ENCODE measurements at places on chromosomes 11 and 22.

- DNase-seq = no peak
Observed at GRCh38 chr11:3167143-3168119, 2.3 kb upstream of the OSBPL5 start.

GRCh38 chr22:20031732-20032406 is 11.0 kb downstream of the TANGO2 start:
- DNase-seq = no peak

DNA sequence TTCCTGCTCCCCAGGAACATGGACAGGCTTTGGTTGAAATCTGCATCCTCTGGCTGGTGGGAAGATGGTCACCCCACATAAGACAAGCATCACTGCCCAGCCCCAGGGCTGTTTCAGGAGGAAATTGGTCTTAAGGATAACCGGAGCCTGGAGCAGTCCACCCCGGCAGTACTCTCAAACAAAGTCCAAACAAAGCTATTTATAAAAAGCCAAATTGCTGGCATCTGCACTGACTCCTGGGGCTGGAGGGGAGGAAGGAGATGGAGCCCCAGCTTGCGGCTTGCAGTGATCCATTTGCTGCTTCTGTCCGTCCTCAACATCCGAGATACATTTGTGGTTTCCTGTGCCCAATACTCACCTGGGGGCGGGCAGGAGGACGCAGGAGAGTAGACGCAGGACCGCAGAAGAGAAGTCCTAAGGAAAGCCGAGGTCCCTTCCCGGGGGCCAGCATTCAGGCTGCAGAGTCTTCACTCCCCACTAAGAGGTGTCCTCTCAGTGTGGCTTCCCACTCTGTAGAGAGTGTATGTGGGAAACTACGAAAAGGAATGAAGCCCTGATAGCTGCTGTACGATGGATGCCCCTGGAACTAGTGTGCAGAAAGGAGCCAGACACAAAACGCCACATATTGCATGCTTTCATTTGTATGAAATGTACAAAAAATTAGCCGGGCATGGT is 107.3 kb upstream of the FGF3 start:
- no peak for DNase-seq

- no peak for DNase-seq
Observed at GRCh38 chr11:119222308-119222707, 16.2 kb downstream of the CBL start.

GRCh38 chr11:120925944-120926343 is 98.0 kb upstream of the TBCEL start:
- DNase-seq = no peak

DNA sequence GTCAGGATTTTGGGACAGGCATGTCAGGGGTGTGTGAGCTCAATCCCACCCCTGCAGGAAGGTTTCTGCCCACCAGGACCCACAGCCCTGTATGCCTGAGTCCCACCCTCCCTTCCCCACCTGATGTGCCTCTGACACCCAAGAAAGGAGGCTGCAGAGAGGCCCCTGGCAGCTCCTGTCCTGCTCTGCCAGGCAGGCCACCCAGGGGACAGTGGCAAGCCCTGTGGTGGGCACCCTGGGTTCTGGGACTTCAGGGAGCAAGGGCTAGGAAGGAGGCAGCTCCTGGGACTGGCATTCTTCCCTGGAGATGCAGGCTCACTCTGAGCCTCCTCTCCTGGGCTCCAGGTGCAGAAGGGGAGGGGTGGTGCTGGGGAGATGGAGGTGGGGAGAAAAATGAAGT is 234.5 kb upstream of the B3GAT1 start:
- DNase-seq = no peak

DNA sequence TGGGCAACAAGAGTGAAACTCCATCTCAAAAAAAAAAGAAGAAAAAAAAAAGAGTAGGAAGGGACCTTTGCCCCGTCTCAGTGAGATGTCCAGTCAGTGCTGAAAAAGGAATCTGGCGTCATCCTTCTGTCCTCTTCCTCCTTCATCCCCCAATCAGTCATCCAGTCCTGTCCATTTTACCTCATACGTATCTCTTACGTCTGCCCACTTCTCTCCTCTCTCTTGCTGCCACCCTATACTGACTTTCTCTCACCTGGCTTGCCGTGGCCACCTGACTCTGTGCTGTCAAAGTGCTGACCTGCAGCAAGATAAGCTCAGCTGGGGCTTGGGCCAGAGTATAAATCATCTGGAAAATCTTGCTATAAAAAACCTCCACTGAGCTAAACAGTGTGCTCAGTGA is 13.6 kb downstream of the SEPTIN3 start:
- no peak for DNase-seq

GRCh38 chr11:103727262-103727661 is 309.2 kb upstream of the DDI1 start:
- no peak for DNase-seq

DNA sequence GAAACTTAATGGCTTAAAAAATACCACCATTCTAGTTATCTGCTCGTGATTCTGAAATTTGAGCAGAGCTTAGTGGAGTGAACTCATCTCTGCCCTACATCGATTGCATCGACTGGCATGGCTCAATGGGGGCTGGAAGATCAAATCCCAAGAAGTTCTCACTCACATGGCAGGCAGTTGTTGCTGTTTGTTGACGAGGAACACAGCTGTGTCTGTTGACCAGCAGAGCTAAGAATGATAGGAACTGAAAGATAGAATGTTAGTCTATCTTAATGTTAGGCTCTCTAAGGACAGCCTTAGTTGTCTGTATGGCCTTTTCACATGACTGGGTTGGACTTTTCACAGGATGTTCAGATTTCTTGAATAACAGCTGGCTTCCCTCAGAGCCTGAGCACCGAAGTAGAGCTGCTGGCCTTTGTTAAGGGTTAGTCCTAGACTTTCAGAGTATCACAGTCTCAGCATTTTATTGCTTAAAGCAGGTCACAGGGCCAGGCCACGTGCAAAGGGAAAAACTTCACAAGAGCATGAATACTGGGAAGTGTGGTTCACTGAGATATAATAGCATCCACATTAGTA is 31.6 kb upstream of the IZUMO1R start:
- no peak for DNase-seq

DNA sequence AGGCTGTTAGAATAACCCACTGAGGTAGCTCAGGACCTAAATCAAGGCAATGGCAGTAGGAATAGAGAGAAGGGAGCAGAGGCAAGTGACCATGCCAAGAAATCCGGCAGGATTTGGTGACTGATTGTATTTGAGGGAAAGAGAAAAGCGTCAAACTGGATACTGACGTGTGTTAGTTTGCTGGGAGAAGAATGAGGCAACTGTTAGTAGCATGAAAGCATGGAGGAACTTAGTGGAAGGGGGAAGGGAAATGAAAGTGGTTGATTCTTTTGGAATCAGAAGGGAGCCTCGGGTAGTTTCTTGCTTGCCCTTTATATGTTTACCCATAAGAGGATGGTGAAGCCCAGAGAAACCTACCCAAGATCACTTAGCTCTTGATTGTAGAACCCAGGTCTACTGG is 8.3 kb downstream of the PPFIBP2 start:
- DNase-seq = no peak

- no peak for DNase-seq
Observed at GRCh38 chr11:78290293-78291176, 101.8 kb downstream of the USP35 start.

- no peak for DNase-seq
Observed at GRCh38 chr11:92885600-92885999, 83.9 kb upstream of the MTNR1B start.

DNA sequence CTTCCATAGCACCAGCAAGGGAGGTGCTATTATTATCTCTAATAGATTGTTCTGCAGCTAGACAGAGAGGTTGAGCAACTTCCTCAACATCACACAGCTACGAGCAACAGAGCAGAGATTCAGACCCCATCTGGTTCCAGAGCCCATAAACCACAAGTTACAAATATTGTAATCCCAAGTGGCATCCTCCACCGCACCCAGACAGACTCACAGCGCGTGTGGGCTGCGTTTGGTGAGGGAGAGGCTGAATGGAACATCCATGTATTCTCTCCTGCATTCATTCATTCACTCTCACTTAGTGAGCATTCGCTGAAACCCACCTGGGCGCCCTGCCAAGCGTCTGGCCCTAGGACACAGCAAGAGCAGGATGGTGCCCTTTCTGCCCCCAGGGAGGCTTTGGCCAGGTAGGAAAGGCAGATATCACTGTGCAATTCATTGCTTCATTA is 33.5 kb downstream of the LIF start:
- no peak for DNase-seq

- DNase-seq = no peak
Observed at GRCh38 chr22:40123387-40123786, 54.3 kb upstream of the TNRC6B start.

DNA sequence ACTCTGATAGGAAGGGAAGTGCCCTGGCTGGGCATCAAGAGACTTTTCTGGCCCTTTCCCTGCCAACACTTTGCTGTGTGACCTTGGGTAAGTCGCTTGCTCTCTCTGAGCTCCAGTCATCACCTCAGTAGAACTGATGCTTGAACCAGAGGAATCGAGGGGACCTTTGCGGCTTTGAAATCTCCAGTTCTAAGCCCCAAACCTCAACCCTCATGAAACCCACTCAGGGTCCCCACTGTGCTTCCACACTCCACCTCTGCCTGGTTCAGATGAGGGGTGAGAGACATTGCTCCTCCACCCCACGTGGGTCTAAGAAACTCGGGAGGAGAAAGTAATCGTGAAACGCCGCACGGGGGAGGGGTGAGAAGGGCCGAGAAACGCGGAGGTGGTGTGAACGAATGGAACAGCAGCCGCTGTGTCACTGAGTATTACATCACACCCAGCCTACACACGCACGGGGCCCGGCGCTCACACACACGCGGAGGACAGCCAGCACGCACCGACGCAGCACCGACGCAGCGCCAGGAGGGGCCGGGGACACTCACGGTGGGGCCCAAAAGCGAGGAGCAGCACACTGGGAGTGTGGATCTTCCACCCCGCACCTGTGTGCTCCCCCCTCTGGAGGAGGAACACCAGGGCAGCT is 4.3 kb downstream of the RTN4RL2 start:
- no peak for DNase-seq

DNA sequence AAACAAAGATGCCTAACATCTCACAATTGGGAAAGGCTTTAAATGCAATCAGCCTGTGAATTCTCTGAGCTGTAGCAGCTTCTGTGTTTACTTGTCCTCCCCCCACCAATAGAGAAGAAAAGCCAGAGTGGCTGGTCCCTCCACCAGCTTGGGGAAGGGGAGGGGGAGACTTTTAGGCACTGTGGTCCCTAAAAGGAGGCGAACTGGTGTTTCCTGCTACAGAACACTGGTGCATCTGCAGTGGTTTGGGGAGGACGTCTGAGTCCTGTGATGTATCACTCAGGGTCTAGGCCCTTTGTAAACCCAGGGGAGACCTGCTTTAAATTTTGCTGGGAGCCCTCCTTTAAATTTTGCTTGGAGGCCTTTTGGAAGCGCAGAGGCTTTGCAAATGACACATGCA is 16.9 kb downstream of the TNRC6B start:
- no peak for DNase-seq

GRCh38 chr11:48341466-48341865 is 16.7 kb downstream of the OR4C3 start:
- DNase-seq = no peak

GRCh38 chr11:119011476-119012053 is 6.6 kb downstream of the RPS25 start:
- DNase-seq = no peak

DNA sequence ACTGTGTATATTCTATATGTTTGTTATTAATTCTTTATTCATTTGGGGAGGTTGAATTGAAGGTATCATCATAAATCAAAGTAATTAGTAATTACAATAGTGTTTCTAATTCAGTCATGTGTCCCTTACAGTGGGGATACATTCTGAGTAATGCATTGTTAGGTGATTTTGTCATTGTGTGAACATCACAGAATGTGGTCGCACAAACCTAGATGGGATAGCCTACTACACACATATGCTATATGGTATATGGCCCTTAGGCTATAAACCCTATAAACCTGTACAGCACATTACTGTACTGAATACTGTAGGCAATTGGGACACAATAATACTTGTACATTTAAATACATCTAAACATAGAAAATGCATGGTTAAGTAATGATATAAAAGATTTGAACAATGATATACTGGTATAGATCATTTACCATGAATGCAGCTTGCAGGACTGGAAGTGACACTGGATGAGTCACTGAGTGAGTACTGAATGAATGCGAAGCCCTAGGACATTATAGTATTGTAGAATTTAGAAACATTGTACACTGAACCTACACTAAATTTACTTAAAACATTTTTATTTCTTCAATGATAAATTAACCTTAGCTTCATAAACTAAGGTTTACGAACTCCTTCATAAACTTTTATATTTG is 936.2 kb upstream of the CHORDC1 start:
- DNase-seq = no peak

- no peak for DNase-seq
Observed at GRCh38 chr11:117097014-117097388, 1.2 kb downstream of the SIK3 start.

DNA sequence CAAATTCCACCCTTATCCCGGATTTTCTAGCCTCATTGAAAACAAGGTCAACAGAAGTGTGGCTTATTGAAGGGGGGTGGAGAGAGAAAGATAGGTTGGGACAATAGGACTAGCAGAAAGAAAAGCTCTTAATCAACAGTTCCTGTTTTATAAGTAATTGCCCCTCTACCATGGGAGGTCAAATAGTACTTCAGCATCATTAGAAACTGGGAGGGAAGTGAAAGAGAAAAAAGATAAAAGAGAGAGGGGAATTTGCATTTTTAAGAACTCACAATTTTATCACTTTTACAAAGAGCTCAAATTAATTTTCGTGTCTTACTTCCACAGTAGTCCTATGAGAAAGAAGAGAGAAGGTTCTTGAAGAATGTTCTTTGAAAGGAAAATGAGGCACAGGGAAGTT is 89.2 kb downstream of the AMOTL1 start:
- no peak for DNase-seq

DNA sequence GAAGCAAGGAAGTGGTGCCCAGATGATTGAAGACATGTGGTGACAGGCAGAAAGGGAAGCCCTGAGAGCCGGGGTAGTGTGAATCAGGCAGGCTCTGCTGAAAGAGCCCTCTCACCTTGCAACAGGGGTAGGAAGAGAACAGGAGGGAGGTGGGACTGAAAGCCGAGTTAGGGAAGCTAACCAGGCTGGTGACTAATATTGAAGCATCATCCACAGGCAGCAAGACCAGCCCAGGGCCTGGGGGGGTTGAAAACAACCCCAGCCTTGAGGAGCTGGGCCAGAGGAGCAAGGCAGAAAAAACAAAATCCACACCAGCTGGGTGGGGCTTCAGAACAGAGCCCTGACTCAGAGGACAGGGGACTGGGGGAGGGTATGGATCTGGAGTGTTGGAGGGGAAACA is 35.0 kb upstream of the CRTAM start:
- no peak for DNase-seq

DNA sequence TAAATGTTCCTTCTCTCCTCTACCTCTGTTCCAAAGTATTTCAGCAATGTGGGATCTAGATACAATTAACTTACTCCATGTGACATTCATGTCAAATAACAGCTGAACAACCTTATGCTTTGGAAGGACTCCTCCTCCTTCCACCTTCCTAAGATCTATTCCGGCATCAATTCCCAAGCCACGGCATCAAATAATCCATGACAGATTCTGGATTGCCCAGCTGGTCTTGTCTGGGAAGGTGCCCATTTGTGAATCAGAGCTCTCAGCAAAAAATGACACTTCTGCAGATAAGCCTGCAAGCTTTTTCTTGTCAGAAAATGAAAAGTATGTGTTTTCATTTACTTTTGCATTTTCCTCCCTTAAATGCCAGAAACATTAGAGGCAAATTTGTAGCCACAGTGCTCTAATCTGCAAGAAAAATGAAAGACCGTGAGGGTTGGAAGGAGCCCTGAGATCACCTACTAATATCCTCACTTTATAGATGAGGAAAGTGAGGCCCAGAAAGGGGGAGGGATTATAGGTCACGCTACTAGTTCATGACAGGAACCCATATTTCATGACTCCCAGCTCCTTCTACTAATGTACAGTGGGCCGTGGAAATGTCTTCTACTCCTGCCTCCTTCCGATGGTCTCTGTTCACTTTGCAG is 124.0 kb downstream of the ME3 start:
- DNase-seq = no peak

- DNase-seq = no peak
Observed at GRCh38 chr11:126999366-126999765, 1.2 kb downstream of the KIRREL3 start.
